G401 (cell line): ENCODE measurements at places on chromosomes 2 and 18.

DNA sequence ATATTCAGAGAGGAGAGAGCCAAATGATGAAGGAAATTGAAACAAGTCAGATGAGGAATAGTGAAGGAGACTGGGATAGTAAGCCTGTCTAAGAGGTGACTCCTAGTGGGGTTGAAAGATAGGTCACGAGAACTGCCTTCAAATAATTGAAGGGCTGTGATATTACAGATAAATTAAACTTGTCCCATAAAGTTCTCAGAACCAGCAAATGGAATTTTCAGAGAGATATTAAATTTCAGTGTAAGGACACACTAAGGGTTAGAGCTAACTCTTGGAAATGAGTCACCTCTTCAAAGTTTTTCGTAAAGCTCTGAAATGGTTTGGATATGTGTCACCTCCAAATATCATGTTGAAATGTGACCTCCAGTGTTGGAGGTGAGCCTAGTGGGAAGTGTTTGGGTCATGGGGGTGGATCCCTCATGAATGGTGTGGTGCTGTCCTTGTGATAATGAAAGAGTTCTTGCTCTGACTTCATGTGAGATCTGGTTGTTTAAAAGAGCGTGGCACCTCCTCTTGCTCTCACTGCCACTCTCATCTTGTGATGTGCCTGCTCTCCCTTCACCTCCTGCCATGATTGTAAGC lies 87.3 kb downstream of the BABAM2 start:
- no peak for DNase-seq

GRCh38 chr2:12769492-12770105 lies 52.9 kb downstream of the TRIB2 start:
- DNase-seq, result no peak

DNA sequence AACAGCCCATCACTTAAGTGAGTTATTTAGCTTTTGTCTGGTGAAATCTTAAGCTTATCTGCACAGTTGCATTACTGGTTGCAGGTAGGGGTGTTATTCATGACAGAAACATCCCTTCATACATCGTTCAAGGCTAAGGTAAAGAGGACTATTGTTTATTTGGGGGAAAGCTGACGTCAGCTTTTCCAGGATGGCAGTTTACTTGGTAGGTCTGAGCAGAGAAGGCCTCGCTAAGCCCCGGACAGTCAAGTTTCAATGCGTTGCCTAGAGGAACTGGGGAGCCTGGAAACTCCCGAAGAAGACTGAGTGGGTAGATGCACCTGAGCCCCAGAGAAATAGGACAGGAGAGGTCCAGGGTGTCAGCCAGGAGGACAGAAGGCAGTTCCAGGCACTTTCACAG lies 2.2 kb downstream of the RNU4ATAC start:
- no peak for DNase-seq

- DNase-seq, result no peak
Observed at GRCh38 chr2:237669628-237670392, 42.4 kb downstream of the LRRFIP1 start.

- DNase-seq, result no peak
Observed at GRCh38 chr2:60262178-60262577, 291.3 kb downstream of the BCL11A start.

- no peak for DNase-seq
Observed at GRCh38 chr2:187617120-187617519, 62.9 kb upstream of the TFPI start.

- DNase-seq, result no peak
Observed at GRCh38 chr2:40886655-40887054, 434.8 kb upstream of the SLC8A1 start.

DNA sequence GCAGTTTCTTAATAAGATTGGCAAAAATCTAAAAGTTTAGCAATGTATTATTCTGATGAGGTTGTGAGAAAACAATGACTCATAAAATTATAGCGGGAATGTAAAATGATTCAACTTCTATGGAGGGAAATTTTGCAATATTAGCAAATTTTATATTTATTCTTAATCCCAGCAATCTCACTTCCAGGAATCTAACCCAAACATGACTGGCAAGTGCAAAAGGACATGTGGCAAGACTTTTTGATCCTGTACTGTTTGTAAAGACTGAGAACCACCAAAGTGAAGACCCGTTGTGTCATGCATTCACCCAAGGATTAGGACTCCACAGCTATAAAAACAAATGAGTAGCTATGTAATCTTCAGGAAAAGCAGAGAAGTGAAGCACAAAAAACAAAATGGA lies 234.8 kb upstream of the KYNU start:
- no peak for DNase-seq

- DNase-seq, result no peak
Observed at GRCh38 chr2:48510329-48510728, 19.6 kb upstream of the STON1 start.

GRCh38 chr2:30367232-30368070 lies 79.6 kb upstream of the LCLAT1 start:
- no peak for DNase-seq

DNA sequence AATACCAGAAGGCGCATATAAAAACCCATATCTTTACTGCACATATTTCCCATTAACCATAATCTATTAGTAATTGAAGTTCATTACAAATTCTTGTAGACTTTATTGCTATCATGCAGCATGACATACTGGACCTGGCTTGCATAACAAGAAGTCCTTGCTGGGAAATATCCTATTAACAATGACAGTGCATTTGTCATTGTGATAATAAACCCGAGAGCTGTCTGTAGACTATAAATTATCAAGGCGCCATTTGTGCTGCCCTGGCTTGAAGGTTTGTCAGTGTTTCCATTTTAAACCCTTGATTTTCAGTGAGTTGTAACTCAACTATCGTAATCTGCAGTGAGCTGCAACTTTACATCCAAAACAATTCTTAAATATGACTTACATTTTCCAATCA lies 59.0 kb downstream of the HNMT start:
- no peak for DNase-seq

DNA sequence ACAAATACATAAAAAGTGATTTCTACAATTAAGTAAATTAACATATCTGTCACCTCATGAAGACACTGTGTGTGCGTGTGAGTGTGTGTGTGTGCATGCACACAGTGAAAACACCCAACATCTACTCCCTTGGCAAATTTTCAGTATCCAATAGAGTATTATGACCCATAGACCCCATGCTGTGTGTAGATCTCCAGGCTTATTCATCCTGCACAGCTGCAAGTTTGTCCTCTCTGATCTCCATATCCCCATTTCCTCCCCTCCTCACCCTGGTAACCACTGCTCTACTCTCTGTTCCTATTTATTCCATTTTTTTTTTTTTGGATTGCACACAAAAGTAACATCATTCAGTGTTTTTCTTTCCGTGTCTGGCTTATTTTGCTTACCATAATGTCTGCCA lies 391.0 kb downstream of the SOX11 start:
- DNase-seq, result no peak

DNA sequence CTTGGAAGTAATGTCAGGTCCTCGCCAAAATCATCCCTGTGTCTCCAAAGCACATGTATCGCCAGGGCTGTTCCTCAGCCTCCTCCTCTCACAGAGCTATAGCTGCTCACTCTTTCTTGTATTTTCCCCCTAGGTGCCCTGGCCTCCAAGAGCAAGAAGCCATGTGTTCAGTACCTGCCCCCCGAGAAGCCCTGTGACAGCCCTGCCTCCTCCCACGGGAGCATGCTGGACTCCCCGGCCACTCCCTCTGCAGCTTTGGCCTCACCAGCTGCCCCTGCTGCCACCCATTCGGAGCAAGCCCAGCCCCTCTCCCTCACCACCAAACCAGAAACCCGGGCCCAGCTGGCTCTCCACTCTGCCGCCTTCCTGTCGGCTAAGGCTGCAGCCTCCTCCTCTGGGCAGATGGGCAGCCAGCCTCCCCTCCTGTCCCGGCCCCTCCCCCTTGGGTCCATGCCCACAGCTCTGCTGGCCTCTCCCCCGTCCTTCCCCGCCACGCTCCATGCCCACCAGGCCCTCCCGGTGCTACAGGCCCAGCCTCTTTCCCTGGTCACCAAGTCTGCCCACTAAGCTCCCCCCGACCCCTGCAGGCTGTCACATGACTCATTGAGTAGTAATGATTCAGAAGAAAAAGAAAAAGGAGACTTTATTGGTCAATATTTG lies 18.8 kb downstream of the TGOLN2 start:
- peak; percentile 63 for DNase-seq

DNA sequence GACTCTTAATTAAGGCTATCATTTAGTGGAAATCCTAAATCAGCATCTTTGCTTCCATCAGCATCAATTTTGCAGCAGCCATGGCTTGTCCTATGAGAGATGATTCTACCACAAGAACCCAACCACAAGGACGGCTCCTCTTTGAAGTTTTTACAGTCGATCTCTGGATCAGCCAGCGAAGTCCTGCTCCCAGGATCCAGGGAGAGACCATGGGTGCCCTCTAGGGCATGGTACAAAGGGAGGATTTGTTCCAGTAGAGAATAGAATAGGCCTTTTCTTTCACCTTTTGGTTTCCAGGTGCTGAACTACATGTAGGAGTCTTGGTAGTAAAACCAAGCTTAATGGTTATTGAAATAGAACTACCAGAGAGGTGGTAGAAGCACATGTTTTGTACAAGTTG lies 52.7 kb downstream of the TMEM200C start:
- DNase-seq, result no peak

GRCh38 chr2:241788572-241788971 lies 11.9 kb downstream of the GAL3ST2 start:
- no peak for DNase-seq

DNA sequence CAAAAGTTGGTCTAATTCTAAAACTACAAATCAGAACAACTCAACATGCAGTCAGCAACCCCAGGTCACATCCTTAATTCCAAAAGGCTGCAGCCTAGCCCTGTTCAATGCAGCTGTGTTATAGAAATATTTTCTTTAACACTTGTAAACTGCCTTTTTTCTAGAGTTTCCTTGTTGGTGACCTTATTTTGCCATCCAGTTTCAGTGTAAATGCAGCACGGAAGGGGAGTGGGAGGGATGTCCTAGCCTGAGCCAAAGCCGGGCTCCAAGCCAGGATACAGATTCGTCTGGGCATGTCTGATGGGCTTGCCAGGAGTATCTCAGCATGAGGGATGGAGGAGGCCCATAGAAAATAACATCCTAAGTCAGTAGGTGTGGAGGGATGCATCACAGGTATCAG lies 17.7 kb upstream of the SP3 start:
- DNase-seq, result peak; percentile 92

- DNase-seq, result no peak
Observed at GRCh38 chr2:188238386-188238785, 53.3 kb upstream of the GULP1 start.

GRCh38 chr2:30217644-30218337 lies 13.5 kb upstream of the LBH start:
- no peak for DNase-seq
